ENCODE measurements at places on chromosomes 12 and 14.

- H3K36me3 ChIP-seq: no peaks in the 10 kb centered on the region
- H3K4me1 ChIP-seq: no peaks in the 10 kb centered on the region
- H3K27me3 ChIP-seq: no peaks in the 10 kb centered on the region
- H3K4me3 ChIP-seq: no peak overlapping the region
- no peak overlapping the region for H3K27ac ChIP-seq
These were observed 674.1 kb upstream of the ATXN7L3B start for GRCh38 chr12:73863546-73863945.

DNA sequence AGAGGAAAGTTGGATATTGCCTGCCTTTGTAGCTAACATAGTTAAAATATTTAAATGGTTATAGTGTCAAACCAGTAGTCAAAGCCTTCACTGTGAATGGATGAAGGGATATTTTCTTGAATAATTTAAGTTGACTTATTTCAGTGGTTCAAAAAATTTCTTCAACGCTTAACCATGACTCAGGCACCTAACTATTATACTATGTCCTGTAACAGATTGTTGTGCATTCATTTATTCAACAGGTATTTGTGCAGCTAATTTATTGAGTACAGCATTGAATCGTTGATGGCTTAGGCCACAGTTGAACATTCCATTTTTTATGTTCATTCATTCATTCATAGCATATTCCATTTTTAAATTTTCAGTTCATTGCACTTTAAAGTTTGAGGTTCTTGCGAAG is 9.2 kb downstream of the HIF1A start:
- H3K4me3 ChIP-seq: peak overlapping the region; percentile 18
- H3K4me1 ChIP-seq: peaks cover 9% of the 10 kb centered on the region
- no peak overlapping the region for H3K27ac ChIP-seq

GRCh38 chr12:65039301-65039700 is 81.8 kb downstream of the WIF1 start:
- H3K36me3 ChIP-seq: no peaks in the 10 kb centered on the region
- no peak for DNase-seq
- H3K4me1 ChIP-seq: no peaks in the 10 kb centered on the region
- no peaks in the 10 kb centered on the region for H3K27me3 ChIP-seq
- H3K4me3 ChIP-seq: no peak overlapping the region

GRCh38 chr14:65241125-65241752 is 138.9 kb upstream of the MAX start:
- H3K27me3 ChIP-seq: no peaks in the 10 kb centered on the region
- DNase-seq: no peak
- peak overlapping the region; percentile 55 for H3K27ac ChIP-seq
- no peak overlapping the region for H3K4me3 ChIP-seq
- H3K4me1 ChIP-seq: peaks cover 10% of the 10 kb centered on the region

GRCh38 chr12:30110498-30110897 is 326.8 kb upstream of the TMTC1 start:
- H3K36me3 ChIP-seq: no peaks in the 10 kb centered on the region
- no peak for DNase-seq
- H3K4me3 ChIP-seq: no peak overlapping the region

GRCh38 chr14:63578300-63578699 is 35.1 kb upstream of the PPP2R5E start:
- no peaks in the 10 kb centered on the region for H3K36me3 ChIP-seq
- no peak for DNase-seq
- H3K4me1 ChIP-seq: no peaks in the 10 kb centered on the region
- no peak overlapping the region for H3K4me3 ChIP-seq
- no peaks in the 10 kb centered on the region for H3K27me3 ChIP-seq

DNA sequence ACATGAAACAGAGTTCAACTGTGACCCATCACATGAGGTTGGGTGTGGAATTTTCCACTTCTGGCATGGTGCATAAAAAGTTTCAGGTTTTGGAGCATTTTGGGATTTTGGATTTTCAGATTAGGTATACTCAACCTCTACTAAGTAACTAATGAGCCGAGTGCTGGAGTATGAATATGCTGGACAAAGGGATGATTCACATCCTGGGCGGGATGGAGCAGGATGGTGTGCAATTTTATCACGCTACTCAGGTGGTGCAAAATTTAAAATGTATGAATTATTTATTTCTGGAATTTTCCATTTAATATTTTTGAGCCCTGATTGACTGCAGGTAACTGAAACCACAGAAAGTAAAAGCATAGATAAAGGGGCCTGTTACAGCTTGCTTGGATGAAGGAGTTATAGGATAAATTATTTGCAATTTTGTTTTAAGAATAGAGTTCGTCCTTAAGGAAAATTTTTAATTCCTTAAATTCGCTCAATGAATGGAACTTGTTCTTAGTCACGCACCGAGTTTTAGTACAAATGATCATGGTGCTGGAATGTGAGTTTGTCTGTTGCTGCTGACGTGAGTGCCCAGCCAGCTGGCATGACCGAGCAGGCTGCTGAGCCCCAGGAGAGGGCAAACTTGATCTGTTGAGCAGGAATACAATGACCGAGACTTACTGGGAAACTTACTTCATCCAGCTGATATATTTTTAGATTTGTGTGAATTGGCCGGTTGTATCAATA is 176.3 kb downstream of the ESR2 start:
- no peak overlapping the region for H3K27ac ChIP-seq
- H3K36me3 ChIP-seq: peaks cover 9% of the 10 kb centered on the region
- no peaks in the 10 kb centered on the region for H3K4me1 ChIP-seq
- no peaks in the 10 kb centered on the region for H3K27me3 ChIP-seq

DNA sequence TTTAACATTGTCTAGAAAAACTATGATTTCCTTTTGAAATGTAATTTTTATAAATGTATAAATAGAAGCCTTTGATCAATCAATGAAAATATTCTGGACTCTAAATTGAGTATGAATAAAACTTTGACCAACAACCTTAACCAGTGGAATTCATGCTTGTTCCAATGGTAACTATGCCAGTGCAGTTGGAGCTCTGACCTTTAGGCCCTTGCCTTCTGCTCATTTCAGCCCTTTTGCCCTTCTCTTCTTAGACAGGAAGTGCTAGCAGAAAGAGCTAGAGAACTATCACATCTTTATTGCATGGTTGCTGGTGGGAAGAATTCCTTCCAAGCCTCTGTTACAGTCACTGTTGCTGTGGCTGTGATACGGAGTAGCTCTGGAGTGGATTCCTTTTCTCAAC is 39.7 kb downstream of the TTC8 start:
- no peaks in the 10 kb centered on the region for H3K36me3 ChIP-seq
- no peak for DNase-seq
- H3K4me1 ChIP-seq: no peaks in the 10 kb centered on the region
- H3K27me3 ChIP-seq: no peaks in the 10 kb centered on the region
- no peak overlapping the region for H3K4me3 ChIP-seq
- no peak overlapping the region for H3K27ac ChIP-seq

DNA sequence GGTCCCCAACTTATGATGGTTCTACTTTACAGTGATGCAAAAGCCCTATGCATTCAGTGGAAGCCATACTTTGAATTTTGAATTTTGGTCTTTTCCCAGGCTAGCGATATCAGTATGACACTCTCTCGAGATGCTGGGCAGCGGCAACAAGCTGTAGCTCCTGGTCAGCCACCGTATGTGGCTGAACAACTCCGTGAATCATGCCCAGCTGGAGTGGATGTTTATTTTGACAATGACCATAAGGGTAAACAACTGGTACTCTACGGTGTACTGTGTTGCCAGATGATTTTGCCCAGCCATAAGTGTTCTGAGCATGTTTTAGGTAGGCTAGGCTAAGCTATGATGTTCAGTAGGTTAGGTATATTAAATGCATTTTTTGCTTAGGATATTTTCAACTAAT is 8.2 kb upstream of the ZNF410 start:
- H3K27ac ChIP-seq: no peak overlapping the region
- H3K36me3 ChIP-seq: no peaks in the 10 kb centered on the region
- DNase-seq: no peak

DNA sequence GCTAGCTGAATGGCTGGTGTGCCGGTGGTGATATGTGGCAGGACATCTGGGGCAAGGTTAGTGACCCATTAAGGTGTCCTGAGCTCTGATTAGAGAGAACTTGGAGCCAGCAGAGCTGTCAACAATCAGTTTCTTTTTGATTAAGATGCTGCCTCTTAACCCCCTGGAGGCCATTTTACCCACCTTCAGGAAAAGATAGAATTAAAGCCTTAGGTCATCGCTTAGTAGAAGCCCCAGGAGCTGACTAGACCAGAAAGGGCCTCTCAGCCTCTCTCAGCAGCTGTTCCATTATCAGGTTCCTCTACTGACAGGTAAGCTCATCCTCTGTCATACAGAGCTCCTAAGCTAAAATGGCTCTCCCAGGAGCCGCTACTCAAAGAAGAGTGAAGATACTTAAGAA is 339.0 kb downstream of the FUT8 start:
- H3K36me3 ChIP-seq: no peaks in the 10 kb centered on the region
- H3K4me3 ChIP-seq: no peak overlapping the region
- no peak overlapping the region for H3K27ac ChIP-seq

DNA sequence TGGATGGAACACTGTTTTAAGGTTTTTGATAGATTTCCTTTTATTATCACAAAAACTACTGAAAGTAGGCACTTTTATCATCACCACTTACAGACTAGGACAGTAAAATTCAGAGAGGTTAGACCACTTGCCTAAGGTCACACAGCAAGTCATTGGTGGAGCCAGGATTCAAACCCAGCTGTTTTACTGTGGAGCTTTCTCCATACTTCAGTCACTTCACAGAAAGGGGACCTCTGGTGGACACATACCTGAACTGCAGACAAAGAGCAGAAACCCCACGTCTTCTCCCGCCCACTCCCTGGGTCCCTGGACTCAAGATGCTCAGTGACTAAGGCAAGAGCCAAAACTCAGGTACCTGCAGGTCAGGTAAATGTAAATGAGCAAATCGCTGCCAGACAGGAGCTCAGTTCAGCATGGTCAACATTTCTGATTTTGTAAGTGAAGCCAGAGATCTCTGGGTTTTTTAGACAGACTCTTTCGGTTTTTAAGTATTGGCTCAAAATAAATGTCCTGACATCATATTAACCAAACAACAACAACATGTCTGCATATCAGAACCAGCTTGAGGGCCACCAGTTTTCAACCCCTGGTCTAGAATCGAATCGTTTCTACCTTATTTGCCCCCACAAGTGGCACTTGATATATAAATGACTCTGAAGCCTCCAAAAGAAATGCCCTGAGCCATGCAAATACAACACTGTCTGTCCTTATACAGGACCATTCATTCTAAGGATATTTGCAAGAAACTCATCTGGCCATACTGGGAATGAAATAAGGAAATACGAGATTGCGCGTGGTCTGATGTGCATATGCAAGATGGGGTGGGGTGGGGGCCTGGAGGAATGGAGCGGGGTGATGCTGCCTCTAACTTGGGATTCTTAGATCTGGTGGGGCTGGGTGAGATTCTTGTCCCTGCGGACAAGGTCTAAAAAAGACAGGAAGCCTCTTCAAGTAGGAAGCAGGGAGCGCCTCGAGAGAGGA is 110.9 kb downstream of the KSR2 start:
- no peaks in the 10 kb centered on the region for H3K4me1 ChIP-seq
- H3K27me3 ChIP-seq: no peaks in the 10 kb centered on the region
- no peak overlapping the region for H3K4me3 ChIP-seq
- H3K36me3 ChIP-seq: no peaks in the 10 kb centered on the region
- peak; percentile 25 for DNase-seq
- no peak overlapping the region for H3K27ac ChIP-seq

DNA sequence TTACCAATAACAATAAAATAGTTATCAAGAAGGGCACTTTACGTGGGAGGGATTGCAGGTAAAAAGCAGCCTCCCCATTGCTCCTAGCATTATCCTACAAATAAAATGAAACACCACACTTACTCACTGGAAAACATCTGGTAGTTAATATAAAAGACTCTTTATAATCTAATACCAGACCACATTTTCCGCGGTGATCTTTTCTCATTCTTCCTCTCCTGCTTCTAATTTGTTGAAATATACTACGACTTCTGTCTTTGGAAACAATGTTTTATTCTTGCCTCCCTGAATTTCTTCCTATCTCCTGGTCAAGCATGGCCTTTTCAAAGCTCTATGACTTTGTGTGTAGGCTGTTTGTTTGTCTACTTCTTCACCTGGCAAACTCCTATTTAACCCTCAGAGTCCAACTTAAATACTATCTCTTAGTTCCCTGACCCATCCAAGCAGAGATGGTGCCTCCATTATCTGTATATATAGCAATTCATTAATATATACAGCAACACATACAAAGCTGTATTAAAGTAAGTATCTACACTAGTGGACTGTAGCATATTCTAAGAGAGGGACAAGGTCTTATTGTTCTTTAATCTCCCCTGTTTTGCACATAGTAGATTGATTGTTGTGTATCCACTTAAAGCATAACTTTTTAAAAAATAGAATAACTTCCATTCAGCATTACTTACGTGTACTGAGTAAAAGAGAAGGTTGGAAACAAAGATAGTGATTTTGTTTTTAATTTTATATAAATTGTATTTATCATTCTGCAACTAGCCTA is 228.3 kb downstream of the CEP128 start:
- no peak for DNase-seq
- no peak overlapping the region for H3K27ac ChIP-seq
- no peak overlapping the region for H3K4me3 ChIP-seq
- no peaks in the 10 kb centered on the region for H3K36me3 ChIP-seq

DNA sequence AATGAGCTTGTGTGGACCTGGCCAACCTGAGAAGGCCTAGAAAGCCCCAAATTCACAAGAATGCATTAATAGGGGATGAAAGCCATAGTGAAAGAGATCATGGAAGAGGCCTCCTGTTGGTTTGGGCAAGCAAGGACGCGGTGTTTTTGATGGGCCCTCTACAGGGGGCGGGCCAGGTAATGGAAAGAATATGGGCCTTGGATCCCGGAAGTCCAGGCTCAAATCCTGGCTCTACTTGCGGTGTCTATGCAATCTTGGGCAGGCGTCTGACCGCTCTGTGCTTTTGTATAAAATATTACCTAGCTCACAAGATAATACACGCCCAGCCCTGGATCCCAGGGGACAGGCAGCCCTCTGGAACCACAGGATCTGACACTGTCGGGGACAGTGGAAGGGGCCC is 41.1 kb upstream of the CLMN start:
- H3K4me3 ChIP-seq: no peak overlapping the region
- peaks cover 7% of the 10 kb centered on the region for H3K4me1 ChIP-seq
- H3K27ac ChIP-seq: no peak overlapping the region
- H3K27me3 ChIP-seq: peaks cover 5% of the 10 kb centered on the region
- no peak for DNase-seq
- H3K36me3 ChIP-seq: no peaks in the 10 kb centered on the region

GRCh38 chr14:58805057-58805456 is 167.3 kb downstream of the DACT1 start:
- no peaks in the 10 kb centered on the region for H3K4me1 ChIP-seq
- H3K4me3 ChIP-seq: no peak overlapping the region
- no peaks in the 10 kb centered on the region for H3K27me3 ChIP-seq
- H3K36me3 ChIP-seq: no peaks in the 10 kb centered on the region

GRCh38 chr12:48569946-48570345 is at the start of gene LALBA:
Gene LALBA (minus strand): TSS chr12:48570046. CDS start chr12:48570020, 26 bp downstream.
- H3K36me3 ChIP-seq: no peaks in the 10 kb centered on the region
- no peaks in the 10 kb centered on the region for H3K27me3 ChIP-seq
- H3K27ac ChIP-seq: no peak within 1 kb of the TSS
- H3K4me1 ChIP-seq: no peaks in the 10 kb centered on the region
- DNase-seq: no peak

Data from GM12878 (cell line).